GM04503 (cell line): ENCODE measurements at places on chromosomes 4 and X.

GRCh38 chr4:183905081-183905592 is at the start of gene STOX2:
Gene STOX2, plus strand, starts transcription at chr4:183905307. Its CDS starts 1,484 bp downstream, at chr4:183906791.
- no peak for DNase-seq

GRCh38 chr4:4945021-4945420 is 74.2 kb downstream of the CYTL1 start:
- no peak for DNase-seq

DNA sequence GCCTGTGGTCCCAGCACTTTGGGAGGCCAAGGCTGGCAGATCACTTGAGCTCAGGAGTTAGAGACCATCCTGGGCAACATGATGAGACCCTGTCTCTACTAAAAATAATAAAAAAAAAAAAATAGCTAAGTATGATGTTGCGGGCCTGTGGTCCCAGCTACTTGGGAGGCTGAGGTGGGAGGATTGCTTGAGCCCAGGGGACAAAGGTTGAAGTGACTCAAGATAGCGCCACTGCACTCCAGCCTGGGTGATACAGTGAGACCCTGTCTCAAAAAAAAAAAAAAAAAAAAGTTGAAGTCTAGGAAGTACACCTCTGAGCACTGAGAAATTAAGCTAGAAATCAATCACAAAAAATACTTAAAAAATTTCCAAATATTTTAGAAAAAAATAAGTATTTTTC is 86.5 kb downstream of the FRAS1 start:
- no peak for DNase-seq

- DNase-seq, result no peak
Observed at GRCh38 chr4:158856852-158857251, 88.0 kb downstream of the FNIP2 start.

- no peak for DNase-seq
Observed at GRCh38 chr4:101693842-101694398, 96.6 kb upstream of the BANK1 start.

DNA sequence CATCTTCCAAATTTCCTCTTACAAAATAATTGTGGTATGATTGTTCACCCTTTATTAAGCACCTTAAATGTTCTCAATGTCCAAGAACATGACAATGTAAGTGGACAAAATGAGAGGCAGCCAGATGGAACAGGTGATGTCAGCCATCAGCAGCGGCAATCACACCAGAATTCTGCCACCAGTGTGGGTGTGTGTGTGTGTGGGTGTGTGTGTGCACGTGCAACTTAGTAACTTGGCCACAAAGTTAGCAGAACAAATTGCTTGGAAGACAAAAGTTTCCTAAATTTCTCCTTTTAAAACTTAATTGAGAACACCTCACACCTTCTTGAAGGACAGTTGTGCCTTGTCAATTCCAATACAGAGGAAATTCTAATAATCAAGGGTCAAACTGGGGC is 18.7 kb downstream of the LNX1 start:
- no peak for DNase-seq

- DNase-seq, result no peak
Observed at GRCh38 chr4:478373-478772, 20.6 kb downstream of the ZNF721 start.

- DNase-seq, result peak; percentile 68
Observed at GRCh38 chrX:2325076-2325784, 175.5 kb downstream of the DHRSX start.

GRCh38 chr4:180057299-180057721 is 2185.9 kb upstream of the TENM3 start:
- DNase-seq, result no peak

DNA sequence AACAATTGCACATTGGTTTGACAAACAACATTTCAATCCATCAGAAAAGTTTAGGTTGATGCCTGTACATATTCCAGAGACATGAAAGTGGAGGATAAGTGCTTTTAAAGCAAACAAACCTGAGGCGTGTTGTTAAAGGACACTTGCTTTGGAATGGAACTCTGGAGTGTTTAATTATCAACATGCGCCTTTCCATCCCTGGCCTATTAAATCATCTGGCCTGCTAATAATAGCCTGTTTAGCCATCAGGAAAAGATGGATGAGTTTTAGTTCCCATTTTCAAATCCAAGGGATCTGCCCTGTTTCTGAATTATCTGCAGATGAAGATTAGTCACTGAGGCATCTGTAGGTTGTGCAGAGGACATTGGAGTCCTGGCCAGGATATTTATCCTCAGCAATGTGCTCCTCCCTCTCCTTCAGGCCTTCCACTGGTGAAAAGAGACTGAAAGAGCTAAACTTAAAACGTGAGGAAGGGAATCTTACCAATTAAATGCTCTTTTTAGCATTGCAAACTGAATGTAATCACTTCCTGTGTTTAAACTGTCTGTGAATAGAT is 388.9 kb downstream of the PPARGC1A start:
- no peak for DNase-seq

GRCh38 chr4:130632731-130633604 is 1537.0 kb downstream of the C4orf33 start:
- DNase-seq, result no peak

DNA sequence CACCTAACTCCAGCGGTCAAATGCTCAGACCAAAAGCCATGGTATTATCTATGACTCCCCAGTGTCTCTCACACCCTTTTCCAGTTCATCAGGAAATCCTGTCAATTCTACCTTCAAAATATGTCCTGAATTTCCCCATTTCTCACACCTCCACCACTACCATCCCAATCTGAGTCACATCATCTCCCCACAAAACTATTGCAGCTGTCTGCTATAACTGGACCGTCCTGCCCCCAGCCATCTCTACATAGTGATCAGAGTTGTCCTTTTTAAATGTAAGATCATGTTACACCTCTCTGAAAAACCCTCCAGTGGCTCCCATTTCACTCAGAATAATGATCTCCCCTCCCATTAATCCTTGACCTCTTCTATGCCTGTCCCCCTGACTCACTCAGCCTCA is 6.8 kb upstream of the ODAPH start:
- DNase-seq, result no peak

DNA sequence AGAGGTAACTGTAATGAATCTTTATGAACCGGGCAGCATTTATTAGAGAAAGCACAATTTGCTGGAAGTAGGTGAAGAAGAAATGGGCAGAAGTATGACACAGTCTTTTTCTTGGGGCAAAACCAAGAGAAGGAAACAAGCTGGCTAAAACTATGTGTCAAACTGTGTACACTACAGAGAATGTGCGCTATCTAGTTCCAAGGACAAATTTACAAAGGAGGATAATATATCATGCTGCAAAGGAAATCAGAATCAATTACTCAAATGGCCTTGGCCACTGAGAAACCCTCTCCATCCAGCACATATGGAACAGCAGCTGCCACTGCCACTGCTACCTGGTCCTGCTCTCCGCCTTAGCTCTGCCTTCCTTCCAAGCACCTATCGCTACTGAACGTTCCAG is 17.1 kb upstream of the MECP2 start:
- no peak for DNase-seq

DNA sequence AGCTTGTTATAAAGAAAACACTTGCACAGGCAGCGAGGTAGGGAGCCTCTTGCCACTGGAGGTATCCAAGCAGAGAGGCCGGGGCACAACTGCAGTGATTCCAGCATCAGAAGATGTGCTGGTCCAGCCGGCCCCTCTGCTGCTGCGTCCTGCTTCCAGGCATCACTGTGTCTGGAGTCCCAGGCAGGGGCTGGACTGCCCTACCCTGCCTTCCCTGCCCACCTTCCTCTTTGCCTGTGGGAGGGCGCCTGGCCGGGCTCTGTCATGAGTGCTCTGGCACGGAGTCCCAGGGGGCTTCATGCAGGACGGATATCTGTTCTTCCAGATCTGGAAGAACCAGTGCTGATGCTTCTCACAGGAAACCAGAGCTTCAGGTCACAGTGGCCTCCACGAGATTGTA is 187.6 kb upstream of the PSAPL1 start:
- DNase-seq, result no peak

DNA sequence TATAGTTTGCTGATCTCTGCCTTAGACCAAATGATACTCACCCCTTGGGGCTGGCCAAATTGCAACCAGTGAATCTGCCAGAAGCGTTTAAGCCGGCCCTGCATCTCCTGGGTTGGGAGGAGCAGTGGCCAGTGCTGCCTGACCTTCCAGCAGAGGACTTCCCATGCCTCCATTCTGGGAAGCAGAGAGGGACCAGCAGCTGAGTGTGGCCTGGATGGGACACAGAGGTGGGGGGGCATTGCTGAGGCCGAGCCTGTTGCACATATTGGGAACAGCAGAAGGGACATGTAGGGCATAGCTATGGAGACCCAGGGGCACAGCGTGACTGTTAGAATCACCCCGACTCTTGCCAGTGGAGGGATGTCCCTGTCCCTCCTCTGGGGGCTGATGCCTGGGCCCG is 93.3 kb downstream of the CPZ start:
- no peak for DNase-seq

- DNase-seq, result no peak
Observed at GRCh38 chr4:130859991-130860390, 1764.0 kb downstream of the C4orf33 start.

DNA sequence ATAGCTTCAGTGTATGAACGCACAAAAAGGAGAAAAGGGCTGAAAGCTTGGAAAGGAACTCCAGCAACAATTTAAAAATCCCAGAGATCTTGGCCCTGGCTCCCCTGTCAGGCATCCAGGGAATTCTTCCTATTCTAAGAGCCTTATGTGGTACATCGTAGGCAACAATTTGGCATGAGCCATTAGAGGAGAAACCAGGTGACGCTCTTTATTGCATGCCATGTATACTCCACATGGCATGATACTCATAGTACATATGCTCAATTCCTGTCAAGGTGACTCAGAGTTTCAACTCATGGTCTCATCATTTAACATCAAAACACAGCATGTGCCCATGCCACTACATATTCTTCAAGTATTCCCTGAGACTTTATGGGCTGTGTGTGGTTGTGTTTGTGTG is 191.3 kb downstream of the OR13H1 start:
- no peak for DNase-seq

DNA sequence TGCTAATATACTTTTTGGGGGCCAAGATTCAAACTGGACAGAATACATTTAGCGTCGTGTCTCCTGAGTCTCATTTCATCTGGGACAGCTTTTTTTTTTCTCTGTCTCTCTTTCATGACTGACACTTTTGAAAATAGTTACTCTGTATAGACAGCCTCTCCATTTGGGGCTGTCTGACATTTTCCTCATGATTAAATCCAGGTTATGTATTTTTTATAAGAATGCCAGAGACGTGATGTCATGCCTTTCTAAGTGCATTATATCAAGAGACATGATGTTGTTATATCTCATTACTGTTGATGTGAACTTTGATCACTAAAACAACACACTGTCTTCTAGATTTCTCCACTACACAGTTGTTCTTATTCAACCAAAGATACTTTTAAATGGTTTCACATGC is 199.0 kb downstream of the BANK1 start:
- no peak for DNase-seq

GRCh38 chr4:156815717-156816359 is 155.8 kb downstream of the PDGFC start:
- no peak for DNase-seq

DNA sequence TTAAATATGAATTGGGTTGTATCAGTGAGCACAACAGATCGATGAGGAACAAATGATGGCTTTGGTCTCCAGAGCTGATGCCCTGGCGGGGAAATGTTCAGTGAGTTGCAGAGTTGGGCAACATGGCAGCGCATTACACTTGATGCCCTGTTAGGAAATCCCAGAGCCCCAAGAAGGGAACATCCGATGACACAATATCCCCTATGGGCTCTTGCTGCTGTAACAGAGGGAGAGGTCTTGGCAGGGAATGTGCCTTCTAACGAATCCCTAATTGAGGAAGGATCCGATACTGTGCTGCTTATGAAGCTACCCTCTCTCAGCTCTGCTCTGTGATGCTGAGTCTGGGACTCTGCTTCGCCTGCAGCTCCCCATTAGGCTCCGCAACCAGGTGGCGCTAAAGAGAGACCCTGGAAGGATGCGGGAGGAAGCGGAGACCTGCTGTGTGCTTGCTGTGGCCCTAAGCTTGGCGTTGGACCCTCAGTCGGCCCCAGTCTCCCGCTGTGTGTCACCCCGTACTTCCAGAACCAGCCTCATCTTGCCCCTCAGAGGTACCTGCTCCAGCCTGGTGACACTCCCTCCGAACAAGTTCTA is 38.9 kb downstream of the PDHA1 start:
- no peak for DNase-seq

DNA sequence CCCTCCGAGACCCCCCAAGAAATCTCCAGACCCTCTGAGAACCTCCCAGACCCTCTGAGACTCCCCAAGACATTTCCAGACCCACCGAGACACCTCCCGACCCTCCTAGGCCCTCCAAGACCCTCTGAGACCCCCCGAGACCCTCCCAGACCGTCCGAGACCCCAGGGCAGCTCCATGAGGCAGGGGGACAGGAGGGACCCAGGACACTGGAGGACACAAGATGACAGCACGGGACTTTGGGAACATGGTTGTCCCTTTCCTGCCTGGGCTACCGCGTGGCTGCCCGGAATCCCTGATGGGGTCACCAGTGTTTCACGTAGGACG is 10.3 kb downstream of the CTBP1 start:
- DNase-seq, result no peak

DNA sequence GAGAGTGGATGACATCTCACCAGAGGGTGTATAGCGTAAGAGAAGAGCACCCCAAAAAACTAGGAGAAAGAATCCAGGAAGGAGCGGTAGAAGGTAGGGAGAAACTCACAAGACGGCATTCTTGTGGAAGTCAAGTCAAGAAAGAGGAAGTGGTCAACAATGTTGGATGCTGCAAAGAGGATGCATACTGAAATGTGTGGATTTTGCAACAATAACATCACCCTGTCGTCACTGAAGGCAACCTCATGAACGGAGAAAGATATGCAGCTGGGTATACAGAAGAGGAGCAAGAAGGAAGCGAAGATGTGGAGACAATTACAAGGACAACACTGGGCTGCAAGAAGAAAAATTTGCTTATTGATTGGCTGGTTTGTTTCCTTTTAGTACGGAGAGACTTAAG is 11.4 kb upstream of the TAPT1 start:
- DNase-seq, result no peak

GRCh38 chr4:140081641-140082390 is 72.2 kb downstream of the MAML3 start:
- no peak for DNase-seq

DNA sequence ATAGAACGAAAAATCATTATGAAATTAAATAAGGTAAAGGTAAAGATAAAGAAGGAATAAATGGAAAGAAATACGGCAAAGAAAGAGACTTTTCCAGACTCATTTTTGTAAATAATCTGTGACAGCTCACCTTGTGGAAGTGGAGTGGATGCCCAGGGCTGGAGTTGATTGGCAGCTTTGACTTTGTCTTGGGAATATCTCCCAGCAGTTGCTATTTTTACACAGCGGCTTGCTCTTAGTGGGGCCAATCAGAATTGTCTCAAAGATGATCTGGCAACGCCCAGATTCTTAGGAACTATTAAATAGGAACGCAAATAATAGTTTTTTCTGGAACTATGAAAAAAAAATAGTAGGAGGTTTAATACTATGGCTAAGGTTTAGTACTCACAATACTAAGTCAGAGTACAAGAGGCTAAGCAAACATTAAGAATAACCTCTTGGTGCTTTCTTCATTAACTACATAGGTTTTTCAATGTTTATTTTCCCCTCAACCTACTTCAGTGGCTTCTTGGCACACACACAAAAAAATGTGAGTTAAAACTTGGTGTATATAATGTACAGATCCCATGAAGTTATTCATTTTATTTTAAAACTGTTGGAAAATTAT is 132.7 kb downstream of the TRAM1L1 start:
- no peak for DNase-seq

GRCh38 chrX:19836337-19836736 is 51.1 kb downstream of the SH3KBP1 start:
- no peak for DNase-seq

GRCh38 chrX:48470110-48470832 is at the start of gene SLC38A5:
Gene SLC38A5, minus strand, starts transcription at chrX:48470260. Its CDS starts 2,336 bp downstream, at chrX:48467924.
- no peak for DNase-seq

GRCh38 chr4:36392916-36393315 is 111.5 kb downstream of the DTHD1 start:
- no peak for DNase-seq
